ENCODE measurements at places on chromosomes 7 and 10.

GRCh38 chr7:116661865-116662264, 10.1 kb upstream of the MET start:
- DNase-seq = no peak

DNA sequence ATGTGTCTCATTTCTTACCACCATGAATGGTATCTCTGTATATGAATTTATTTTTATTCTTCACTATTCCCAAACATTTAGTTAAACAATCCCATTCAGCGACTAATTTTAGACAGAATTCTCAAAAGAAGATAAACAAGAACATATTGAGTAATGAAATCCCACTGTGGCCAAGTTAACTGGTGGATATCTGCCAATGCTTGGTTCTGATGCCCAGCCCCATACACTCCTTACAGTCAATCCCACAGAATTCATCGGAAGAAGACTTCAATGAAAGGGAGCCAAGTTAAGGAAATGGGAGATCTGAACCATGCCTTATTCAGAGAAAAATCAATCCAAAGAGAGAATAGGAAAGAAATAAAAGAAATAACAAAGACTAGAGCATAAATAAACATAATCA, 518.0 kb downstream of the XPNPEP1 start:
- DNase-seq = no peak

DNA sequence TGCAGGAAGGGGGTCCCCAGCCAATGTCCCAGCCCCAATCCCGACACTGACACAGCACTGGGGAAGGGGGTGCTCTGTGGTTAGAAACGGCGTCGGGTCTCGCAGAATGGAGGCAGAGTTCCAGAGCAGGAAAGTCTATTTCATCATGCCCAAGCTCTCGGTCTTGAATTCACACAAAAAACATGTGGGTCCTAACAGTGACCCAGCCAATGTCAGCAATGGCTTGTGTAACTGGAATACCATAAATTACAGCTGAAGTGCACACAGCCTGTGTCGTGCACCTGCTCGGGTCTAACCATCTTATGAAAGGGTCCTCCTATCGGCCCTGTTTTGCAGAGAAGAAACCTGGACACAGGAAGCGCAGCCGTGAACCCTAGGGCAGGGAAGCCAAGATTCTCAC, 324.1 kb downstream of the ADARB2 start:
- DNase-seq = no peak

DNA sequence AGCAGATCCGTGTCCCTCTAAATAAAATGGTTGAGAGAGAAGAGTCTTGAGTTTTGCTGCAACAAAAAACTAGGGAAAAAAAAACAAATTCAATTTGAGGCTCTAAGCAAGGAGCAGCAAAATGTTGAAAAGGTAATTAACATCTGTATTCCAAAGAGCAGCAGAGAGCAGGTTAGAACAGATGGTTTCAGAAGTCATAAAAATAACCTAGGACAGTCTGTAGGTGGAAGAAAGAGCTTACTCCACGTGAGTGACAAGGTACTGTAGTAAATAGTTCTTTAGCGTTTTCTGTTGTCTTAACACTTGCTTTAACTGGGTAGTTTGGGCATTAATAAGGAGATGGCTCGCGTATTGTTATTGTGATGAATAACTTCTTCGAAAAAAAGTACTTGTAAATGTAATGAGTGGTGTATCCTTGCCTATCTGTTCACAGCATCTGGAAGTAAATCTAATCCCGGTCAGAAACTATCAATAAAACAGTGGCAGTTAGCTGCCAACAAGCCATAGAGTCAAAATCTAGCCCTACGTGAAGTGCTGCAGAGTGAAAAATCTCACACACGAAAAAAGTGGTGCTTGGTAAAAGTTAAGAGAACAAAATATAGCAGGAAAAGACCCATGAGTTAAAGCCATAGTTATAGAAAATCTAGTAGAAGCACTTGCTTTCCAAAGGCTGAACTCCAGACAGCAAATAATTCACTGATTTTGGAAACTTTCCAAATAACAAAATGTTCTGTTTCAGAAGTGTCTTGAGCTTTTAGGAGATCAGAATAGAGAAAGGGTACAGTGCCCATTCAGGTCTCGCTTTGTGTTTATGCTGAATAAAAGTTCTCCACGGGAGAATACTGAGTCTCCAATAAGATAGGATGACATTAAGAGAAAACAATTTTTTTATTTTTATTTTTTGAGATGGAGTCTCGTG, 49.3 kb upstream of the PARD3 start:
- no peak for DNase-seq

DNA sequence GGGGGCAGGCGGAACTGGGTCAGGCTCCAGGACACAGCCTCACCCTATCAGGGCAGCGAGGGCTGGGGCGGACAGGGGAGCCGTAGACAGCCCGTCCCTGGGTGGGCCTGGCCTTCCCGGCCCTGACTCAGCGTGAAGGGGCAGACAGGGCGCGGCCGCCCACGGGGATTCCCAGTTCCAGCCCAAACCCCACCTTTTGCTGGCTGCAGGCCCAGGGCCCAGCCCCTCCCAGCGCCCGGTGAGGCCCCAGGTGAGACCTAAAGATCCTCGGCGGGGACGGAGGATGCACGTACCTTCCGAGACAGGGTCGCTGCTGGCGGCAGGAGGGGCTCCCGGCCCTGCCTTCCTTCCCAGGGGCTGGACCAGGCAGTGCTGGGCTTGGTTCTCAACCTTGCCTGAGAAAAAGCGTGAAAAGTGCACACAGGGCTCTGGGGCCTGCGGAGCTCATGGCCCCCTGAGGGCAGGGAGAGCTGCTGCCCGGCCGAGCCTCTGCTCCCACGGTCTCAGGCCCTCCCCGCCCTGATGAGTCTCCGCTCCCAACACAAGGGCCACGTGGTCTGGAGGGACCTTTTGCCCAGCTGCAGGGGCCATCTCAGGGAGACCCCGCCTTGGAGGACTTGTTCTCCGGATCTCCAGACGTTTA, 43.9 kb upstream of the DNAJB6 start:
- no peak for DNase-seq

- no peak for DNase-seq
Observed at GRCh38 chr7:158560386-158560785, 27.2 kb downstream of the PTPRN2 start.

DNA sequence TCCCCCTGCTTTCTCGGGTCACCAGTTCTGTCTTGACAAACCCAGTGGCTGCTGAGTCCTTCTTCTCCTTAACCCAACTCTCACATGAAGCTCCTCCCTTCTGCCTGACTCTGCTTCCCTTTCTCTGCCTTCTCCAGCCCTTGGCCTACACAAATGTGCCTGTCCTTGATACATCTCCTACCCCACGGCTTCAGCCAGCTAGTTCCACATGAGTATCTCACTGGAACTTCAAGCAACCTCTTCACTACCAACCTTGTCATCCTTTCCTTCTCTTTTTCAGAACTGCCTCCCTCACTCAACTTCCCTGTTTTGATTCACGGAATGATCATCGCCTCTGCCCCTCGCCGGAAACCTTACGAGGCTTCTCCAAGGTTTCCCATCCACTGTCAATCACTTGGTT, 55.9 kb downstream of the PDIA4 start:
- no peak for DNase-seq

DNA sequence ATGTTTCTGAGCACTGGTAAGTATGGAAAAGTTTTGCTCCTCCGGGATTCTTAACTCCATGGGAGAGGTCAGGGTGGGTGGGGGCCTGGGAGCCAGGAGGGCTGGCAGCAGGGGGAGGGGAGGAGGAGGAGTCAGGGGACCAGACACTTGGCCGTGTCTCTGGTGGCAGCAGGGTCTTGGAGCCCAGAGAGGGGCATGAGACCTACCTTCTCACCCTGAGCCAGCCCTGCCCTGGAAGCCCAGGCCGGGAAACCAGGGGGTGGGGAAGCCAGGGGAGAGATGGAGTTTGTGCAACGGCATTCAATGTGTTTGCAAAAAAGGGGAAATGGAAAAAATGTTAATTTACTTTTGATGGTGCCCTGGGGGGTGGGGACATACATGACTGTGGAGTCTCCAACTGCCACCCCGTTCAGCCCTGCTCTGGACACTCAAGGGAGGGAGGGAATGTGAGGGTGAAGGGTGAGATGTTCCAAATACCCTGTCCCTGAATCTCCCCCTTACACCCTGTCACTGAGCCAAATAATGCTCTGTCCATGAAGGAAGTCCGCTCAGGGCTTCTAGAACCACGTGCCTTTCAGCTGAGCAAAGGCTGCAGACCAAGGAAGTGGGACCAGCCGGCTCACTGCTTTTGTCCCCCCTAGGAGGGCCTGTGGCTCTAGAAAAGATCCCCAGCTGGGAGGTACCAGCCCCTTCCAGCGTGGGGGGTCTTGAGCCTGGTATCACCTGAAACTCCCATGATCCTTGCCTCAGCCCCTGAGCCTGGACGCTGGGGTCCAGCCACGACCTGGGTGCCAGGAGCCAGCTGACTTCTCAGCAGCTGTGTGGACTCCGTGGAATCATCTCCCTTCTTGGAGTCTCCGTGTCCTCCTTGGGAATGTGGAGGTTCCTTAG, 48.3 kb downstream of the TMEM270 start:
- DNase-seq = no peak

- DNase-seq = no peak
Observed at GRCh38 chr7:134396031-134396430, 62.9 kb downstream of the AKR1B1 start.

DNA sequence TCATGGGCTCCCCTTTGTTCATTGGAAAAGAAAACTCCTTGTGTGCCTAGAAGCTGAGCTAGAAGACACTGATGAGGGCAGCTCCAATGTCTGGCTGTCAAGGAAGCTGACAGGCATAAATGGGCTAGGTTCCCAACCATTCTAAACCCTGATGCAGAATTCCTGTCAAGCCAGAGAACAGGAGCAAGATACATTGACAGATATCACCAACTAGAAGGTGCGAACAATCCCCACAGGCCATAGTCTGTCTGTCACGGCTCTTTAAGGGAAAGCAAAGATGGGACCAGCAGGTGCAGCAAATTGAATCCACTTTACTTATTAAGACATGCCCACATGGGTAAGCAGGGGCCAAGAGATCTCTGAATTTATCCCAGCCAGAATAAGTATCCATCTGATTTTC, 617.9 kb upstream of the POT1 start:
- DNase-seq = no peak
